ENCODE measurements at places on chromosomes 7 and 10.
A peak's percentile ranks its signal among the peaks of the same experiment; 100 is the strongest.

DNA sequence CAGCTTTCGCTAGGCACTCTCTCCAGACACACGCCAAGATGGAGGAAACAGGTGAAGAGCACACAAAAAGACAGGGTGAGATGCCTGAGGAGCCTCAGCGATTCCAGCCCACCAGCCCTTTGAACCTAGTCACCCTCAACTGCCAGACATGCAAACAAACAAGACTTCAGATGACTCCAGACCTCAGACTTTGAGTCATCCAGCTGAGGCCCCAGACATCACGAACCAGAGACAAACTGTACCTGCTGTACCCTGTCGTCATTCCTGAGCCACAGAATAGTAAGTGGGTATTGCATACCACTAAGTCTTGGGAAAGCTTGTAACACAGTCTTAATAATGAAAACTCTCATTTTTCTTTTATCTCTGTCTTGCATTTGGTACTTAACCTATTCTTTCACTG is 126.6 kb upstream of the LSM8 start:
- no peak for DNase-seq

- no peak for DNase-seq
These were observed 83.9 kb downstream of the HIP1 start for GRCh38 chr7:75654855-75655254.

- no peak for DNase-seq
These were observed 187.2 kb upstream of the CSTF2T start for GRCh38 chr10:51886438-51887068.

DNA sequence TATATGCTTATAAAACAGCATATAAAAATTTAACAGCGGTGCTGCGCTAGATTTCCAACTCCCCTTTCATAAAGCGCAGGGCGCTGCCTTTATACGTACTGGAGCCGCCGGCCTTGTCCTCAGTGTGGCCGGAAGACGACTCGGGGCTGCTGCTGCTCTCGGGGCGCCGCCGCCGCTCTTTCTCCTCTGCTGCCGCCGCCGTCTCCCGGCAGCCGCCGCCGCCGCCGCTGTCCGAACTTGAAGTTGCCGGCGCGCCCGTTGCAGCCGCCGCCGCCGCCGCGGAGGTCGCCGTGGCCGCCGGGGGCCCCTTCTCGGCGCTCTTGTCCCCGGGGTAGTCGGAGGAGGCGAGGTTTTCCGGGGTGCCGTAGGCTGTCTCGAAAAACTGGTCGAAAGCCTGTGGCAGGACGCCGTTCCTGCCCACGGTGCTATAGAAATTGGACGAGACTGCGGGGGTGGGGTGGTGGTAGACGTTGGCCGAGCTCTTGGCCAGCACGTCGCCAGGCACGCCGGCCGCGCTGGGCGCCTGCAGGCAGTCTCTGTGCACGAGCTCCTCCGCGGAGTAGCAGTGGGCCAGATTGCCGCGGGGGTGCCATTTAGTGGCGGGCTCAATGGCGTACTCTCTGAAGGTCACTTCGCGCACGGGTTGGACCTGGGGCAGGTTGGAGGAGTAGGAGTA is 557 bp downstream of the HOXA11 start:
- peak; percentile 40 for DNase-seq

DNA sequence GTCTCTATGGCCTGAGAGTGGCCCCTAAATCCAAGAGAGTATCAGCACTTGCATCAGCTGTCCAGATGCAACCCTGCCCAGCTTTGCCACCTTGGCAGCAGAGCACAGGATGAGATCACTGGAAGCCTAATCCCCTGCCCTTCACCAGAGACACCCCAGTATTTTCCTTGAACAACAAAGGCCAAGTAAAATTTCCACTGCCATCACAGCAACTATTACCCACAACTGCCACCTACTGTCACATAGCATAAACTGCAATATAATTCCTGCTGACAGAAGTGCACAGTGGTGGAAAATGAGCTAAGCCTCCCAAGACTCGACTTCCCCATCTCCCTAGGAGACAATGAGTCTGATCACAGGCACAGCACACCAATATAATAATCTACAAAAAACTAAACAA is 462.8 kb upstream of the ZWINT start:
- DNase-seq: no peak

GRCh38 chr10:51377070-51377931 is 303.0 kb downstream of the PRKG1 start:
- DNase-seq: no peak

DNA sequence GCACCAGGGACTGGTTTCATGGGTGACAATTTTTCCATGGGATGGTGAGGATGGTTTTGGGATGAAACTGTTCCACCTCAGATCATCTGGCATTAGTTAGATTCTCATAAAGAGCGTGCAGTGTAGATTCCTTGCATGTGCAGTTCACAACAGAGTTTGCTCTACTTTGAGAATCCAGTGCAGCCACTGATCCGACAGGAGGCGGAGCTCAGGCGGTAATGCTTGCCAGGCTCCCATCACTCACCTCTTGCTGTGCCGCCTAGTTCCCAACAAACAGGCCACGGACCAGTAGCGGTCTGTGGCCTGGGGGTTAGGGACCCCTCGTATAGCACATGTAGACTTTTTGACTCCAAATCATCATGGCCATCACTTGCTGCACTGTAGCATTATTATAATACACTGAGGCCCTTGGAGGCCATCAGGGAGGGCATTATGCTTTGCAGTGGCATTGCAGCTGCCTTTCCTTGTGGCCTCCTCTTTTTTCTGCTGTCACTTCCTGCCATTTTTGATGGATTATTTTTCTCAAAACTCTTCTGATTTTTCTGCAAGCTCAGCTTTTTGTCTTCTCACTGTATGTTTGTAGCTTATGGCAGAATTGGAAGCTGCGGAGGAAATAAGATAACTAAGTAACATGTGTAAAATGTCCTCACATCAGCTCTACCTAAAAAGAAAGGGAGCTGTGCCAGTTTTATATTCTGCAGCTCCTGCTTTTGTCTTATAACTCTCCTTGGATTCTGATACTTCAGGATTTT is 18.5 kb downstream of the CSGALNACT2 start:
- DNase-seq: no peak

DNA sequence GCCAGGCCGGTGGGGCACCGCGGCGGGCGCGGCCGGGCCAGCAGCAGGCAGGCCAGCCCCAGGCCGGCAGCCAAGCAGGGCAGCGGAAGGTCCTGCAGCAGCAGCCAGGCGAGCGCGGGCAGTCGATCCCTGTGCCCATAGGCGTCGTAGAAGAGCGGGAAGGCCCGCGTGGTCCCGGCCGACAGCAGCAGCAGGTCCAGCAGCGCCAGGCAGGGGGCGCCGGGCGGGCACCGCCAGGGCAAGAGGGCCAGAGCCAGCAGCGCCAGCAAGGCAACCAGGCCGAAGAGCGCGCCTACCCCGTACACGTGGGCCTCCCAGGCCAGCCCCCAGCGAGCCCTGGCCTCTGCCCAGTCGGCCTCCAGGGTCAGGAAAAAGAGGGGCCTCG is 8.4 kb upstream of the RBM28 start:
- DNase-seq: no peak

DNA sequence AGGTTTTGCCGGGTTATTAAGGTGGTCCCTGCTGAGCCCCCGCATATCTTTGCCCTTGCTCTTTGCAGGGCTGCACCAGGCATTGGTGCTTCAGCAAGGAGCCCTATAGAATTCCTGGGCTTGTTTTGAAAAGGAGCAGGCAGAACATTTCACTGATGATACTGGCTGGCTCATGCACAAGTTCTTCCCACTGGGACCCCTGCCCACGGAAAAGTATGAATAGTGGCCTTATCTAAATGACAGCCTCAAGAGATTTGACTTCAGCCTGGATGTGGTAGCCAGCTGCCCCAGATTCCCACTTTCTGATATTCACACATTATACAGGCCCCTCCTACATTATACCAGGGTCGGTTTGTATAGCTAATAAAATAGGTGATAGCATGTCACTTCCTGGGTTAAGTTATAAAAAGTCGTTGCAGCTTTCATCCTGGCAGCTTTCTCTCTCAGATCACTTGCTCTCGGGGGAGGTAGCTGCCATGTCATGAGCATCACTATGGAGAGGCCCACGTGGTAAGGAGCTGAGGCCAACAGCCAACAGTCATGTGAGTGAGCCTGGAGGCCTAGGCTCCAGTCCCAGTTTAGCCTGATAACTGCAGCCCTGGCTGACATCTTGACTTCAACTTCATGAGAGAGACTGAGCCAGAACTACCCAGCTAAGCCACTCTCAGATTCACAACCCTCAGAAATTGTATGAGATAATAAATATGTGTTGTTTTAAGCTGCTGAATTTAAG is 16.8 kb upstream of the CRTAC1 start:
- DNase-seq: no peak

GRCh38 chr10:130635528-130635927 is 499.3 kb downstream of the GLRX3 start:
- no peak for DNase-seq

- no peak for DNase-seq
These were observed 68.0 kb downstream of the PIP4K2A start for GRCh38 chr10:22646388-22646853.

- DNase-seq: no peak
These were observed 2.0 kb upstream of the FEZF1 start for GRCh38 chr7:122306320-122307227.
